ENCODE measurements at places on chromosomes 3 and 15.

GRCh38 chr3:33659856-33660434, 58.1 kb downstream of the CLASP2 start:
- no peak for DNase-seq

DNA sequence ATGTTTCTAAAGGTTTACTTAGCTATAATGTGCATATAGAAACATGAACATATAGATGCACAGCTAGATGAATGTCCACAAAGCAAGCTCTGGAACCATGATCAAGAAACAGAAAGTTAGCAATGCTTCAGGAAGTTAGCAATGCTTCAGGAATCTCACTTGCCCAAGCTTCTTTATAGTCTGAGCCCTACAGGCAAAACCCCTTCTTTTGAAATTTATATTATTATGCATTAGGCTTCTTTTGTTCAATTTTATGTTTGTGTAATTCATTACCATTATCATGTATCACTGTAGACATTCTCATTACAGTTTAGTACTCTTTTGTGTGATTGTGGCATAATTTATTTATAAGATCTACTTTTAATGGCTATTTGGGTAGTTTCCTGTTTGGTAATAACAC, 286.4 kb upstream of the BCHE start:
- DNase-seq = no peak

- DNase-seq = no peak
These were observed 603.5 kb downstream of the MECOM start for GRCh38 chr3:169060037-169060436.

DNA sequence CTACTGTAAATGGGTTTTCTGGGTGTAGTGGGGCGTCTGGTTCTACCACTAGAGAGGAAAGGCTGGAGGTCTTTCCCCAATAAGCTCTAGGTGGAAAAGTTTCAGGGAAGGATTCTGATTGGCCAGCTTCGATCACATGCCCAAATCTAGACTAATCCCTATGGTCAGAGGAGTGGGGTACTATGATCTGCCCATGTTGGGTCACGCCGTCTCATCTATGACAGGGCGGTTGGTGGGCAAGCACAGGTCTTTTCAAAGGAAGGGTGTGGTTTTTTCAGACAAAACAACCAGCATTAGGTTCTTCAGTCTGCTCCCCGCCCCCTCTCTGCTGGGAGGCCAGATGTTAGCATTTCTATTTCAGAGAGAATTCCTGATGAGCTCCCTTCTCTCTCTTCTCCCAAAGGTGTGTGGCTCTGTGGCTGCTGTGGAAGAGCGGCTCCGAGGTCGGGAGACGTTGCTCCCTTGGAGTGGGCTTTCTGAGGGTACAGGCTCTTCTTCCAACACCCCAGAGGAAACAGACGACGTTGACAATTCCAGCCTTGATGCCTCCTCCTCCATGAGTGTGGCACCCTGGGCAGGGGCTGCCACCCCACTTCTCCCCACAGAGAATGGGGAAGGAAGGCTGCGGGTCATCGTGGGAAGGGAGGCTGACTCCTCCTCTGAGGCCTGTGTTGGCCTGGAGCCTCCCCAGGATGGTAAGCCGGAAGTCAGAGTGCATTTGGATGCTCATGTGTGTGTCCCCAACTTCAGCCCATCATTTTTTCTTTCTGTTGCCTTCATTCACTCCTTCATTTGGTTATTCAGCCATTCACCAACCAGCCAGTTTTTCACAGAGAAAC, 9.7 kb upstream of the TATDN2 start:
- DNase-seq = no peak

DNA sequence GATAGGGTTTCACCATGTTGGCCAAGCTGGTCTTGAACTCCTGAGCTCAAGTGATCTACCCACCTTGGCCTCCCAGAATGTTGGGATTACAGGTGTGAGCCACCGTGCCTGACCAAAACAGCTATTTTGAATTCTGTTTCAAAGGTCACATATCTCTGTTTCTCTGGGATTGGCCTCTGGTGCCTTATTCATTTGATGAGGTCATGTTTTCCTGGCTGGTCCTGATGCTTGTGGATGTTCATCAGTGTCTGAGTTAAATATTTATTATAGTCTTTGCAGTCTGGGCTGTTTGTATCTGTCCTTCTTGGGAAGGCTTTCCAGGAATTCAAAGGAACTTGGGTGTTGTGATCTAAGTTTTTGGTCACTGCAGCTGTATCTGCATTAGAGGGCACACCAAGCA, 5.1 kb downstream of the PATL2 start:
- DNase-seq = no peak
